ENCODE measurements at places on chromosomes 5 and 9.

DNA sequence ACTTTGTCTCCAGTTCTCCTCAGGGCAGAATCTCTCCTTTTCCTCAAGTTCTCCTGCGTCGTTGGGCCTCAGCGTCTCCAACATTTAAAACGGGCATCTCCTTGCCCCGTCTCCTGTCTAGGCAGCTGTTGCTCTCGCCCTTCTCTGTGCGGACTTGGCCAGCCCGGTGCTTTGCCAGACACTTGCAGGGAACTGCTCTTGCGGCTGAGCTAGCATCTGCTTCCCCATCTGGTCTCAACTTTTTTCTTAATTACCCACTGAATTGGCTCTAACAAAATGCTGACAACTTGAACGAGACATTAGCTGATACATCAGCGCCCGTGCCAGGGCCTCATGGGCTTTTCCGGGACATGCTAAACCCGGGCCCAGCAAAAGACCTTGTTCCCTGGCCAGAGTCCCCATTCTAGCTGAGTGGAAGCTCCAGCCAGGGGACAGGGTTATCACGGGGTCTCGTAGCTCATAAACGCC is 25.1 kb downstream of the ZNF618 start:
- no peak for DNase-seq

GRCh38 chr5:35821513-35821912 is 35.2 kb upstream of the IL7R start:
- DNase-seq: no peak

GRCh38 chr9:125467116-125467740 is 205.6 kb downstream of the GAPVD1 start:
- no peak for DNase-seq

- DNase-seq: no peak
Measured at GRCh38 chr9:89425921-89426383, 72.0 kb downstream of the SEMA4D start.

GRCh38 chr5:157740229-157740610 is 3.3 kb upstream of the LSM11 start:
- no peak for DNase-seq

Data from SW 1271 (cell line).